Ecto neural progenitor cell (in vitro differentiated cells): ENCODE measurements at places on chromosomes 3 and 15.

DNA sequence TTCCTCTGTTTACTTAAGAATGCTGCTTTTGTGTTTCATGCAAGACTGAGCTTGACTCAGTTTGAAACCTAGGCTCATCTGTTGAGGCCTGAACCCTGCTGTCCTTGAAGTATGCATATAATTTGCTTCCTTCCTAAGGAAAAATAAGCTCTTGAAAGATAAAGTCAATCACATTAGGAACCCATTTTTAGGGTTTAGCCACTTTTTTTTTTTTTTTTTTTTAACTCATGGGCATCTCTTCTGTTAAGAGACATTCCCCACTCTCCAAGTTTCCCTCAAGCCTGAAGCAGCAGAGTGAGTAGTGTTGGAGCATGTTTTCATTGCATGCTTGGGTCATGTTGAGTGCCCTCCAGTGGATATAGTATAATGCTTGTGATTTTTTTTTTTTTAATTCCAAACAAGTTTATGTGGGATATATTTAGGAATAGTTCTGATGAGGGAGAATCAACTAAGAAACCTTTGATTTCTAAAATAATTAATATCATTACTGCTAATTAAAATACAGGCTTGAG, 3.6 kb downstream of the CTNNB1 start:
- no peak for DNase-seq

DNA sequence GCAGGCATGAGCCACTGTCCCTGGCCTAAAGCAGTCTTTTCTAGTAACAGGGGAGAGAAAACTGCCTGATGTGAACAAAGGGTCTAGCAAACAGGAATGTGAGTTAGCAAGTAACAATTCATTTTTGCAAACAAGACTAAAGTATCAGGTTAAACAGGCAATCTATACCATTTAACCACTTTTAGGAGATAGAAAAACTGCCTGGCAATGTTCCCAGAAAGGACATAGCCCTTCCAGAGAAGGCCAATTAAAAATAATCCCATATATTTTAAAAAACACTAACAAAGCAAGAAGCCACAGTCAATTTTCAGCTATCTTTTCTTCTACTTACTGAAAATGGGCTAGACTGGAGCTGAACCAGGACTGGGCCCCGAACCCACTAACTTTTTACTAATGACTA, 6.3 kb downstream of the RBSN start:
- no peak for DNase-seq

- DNase-seq: peak; percentile 81
Observed at GRCh38 chr15:84654689-84655453, 788 bp upstream of the WDR73 start.

DNA sequence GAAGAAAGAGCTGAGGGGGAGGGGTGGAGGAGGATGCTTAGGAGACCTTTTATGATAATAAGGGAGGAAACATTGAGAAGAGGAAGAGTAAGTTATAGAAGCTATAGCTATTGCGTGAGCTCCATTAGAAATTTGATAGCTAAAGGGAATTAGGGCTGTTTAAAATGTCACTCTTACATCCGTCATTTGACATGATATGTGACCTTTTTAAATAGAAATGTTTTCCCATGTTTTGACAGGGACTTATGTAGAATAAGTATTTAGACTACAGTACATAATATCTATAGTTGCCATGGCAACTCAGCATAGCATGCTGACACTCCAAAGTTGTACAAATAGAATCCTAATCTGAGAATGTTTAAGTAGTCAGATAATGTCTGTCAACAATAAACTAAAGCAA, 19.2 kb downstream of the RAD51 start:
- DNase-seq: no peak

DNA sequence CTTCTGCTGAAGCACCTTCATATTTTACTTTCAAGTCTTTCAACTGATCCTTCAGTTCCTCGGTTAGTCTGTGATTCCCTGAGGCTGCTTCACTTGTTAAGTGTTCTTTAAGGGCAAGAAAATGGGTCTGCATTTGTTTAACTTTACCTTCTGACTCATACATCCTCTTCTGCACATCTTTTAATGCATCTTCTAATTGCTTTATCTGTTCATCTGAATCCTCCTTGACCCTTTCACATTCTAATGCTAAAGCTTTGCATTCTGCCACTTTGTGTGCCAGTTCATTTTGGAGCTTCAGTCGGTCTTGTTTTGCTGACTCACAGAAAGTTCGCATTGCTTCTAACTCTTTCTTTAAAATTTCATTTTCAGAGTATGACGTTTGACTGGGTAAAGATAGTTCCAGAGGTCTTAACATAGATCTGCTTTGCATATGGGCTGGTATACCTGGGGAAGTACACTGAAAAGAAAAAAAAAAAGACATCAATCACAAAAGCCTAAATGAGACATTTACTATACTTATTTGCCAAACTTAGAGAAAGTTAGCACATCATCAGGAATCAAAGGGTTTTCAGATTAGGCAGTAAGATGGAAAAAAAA, 94.3 kb downstream of the UACA start:
- DNase-seq: no peak

DNA sequence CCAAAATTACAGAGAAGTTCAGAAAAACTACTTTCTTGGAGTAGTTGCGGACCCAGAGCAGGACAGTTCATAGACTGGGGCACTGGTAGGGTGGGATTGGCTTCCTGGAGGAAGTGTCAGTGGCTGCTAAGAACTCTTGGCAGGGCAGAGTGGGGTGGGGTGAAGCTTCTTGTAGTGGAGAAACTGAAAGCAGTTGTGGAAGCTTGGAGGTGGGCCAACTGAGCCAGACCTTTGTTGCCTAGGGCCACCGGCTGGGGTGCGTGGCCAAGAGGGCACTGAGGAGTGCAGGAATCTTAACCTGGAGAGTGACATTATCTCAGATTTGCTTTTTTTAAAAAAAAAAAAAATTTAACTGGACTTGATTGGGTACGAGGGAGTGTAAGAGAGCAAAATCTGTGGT, 3.1 kb downstream of the KAT2B start:
- DNase-seq: no peak

DNA sequence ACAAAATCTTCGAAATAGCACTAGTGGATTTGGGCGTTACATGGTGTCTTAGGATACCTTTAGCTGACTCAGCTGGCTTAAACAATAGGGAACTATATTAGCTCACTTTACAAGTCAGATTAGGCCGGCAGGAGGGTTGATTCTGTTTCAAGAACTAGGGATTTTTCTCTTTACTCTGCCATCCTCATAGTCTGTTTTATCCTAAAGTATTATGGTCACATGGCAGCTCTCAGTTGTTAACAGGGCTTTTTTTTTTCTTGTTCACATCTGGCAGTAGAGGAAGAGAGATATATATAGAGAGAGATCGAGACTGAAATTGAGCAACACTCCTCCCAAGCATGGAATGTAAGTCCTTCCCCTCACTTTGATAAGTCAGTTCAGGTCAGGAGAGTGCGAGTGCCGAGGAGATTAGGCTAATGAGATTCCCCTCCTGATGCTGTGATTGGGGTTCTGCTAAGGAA, 32.9 kb downstream of the CHP1 start:
- DNase-seq: no peak

GRCh38 chr3:54533856-54534255, 394.0 kb downstream of the LRTM1 start:
- peak; percentile 25 for DNase-seq

DNA sequence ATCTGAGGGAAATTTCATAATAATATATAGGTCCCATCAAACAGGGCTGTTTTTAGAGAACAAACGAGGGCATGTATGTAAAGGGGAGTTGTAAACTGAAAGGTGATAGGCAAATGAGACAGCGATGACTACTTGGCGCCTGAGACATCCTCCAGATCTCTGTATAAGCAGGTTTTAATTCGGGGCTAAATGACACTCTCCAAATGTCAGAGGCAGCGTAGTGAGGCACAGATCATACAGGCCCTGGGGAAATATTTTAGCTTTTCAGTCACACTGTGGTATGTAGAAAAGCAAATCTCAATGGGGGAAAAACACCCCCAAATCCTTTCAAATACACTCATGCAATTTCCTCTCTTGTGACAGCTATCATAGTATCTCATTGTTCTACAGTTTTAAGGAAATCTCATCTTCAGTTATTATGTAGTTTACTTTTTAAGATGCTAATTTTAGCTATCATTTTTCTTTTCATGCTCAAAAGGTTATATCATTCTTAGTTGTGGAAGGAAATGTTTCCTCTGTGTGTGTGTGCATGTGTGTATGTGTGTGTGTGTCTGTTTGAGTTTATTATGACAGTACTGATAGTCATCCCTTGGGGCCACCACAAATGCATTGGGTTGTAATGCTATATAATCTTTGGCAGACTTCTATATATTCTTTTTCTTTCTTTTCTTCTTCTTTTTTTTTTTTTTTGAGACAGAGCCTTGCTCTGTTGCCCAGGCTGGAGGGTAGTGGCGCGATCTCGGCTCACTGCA, 1.1 kb downstream of the TPRG1 start:
- no peak for DNase-seq

- DNase-seq: no peak
Observed at GRCh38 chr3:169103951-169104941, 559.3 kb downstream of the MECOM start.

DNA sequence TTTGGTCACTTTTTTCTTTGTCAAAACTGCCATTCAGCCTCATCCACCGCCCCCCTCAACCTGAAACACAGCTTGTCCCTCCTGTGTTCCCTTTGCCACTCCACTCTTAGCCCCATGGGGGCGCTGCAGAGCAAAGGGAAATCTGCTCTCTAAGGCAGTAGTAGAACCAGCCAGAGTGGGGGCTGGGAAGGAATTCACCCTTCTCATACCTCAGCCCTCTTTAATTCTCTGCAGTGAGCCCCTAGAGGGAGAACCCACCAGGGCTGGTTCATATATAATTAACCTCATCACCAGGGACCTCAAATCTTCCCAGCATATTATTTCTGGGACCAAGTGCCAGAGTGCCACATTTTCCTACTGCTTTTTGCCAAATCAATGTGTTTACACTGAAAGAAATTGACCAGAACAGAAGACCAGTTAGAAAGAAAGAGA, 2.8 kb upstream of the BCL6 start:
- peak; percentile 94 for DNase-seq
